ENCODE measurements at places on chromosomes 12 and 14.
A peak's percentile ranks its signal among the peaks of the same experiment; 100 is the strongest.

DNA sequence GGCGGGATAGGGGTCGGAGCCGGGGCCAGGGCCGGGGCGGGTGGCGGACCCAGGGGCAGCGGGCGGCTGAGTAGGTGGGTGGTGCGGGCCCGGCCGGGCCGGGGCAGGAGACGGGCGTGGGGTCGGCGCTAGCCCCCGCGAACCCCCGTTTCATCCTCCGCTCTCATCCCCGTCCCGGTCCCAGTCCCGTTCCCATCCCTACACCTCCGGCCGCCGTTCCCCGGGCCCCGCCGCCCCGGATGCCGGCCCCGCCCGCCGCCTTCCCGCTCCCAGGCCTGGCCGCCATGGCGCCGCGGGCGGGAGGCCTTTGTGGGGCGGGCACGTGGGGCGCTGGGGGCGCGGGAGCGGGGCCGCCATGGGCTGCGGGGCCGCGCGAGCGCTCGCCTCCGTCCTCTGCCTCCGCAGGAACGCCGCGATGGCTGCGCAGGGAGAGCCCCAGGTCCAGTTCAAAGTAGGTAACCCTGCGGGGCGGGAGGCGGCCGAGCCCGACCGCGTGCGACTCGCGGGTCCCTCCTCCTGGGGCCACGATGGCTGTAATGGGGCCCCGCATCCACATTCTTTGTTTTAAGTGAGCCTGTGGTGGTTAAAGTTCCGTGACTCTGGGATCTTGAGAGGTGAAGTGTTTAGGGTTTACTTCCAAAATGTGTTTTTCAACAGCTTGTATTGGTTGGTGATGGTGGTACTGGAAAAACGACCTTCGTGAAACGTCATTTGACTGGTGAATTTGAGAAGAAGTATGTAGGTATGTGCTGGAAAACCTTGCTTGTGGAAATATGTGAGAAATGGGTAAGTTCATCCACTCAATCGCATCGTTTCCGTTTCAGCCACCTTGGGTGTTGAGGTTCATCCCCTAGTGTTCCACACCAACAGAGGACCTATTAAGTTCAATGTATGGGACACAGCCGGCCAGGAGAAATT is 572 bp downstream of the RAN start:
- peak; percentile 42 for DNase-seq

- no peak for DNase-seq
Measured at GRCh38 chr12:95185854-95186253, 31.4 kb downstream of the FGD6 start.

DNA sequence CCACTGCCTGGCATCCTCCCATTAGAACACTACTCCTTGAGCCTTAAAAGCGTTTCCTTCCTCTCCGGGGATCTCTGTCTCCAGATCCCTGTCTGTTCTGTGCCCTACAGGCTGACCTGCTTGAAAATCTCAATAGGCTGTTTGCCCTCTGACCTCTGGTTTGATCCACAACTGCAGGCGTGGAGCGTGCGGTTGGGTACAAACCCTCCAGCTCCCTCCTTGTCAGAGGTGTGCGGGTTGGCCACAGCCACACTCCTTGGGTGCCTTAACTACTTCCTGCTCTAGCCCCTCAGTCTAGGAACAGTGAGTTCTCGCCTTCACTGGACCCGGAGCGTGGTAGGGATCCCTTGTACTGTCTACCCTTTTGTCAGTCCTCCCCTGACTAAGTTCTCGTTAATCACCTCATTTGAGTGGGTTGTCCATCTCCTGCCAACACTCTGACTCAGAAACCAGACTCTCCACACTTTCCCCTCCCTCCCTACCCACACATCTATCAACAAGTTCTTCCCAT is 33.1 kb downstream of the CMKLR1 start:
- DNase-seq = peak; percentile 77

GRCh38 chr12:70365398-70365647 is 767 bp upstream of the KCNMB4 start:
- no peak for DNase-seq

DNA sequence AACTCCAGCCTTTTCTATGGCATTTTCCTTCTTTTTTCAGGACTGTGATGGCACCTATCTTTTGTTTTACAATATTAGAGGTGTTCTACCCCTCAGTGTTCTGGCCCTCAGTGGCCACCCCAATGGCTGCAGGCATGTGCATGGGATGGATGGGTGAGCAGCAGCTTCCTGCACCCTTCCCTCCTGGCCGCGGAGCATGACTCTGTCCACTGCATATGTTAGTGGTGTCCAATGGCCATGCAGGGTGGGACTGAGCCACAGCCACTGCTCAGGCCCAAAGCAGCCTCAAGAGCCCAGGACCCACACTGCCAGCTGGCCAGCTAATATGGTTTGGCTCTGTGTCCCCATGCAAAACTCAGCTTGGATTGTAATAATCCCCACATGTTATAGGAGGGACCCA is 1032.3 kb upstream of the FBXO33 start:
- DNase-seq = no peak

DNA sequence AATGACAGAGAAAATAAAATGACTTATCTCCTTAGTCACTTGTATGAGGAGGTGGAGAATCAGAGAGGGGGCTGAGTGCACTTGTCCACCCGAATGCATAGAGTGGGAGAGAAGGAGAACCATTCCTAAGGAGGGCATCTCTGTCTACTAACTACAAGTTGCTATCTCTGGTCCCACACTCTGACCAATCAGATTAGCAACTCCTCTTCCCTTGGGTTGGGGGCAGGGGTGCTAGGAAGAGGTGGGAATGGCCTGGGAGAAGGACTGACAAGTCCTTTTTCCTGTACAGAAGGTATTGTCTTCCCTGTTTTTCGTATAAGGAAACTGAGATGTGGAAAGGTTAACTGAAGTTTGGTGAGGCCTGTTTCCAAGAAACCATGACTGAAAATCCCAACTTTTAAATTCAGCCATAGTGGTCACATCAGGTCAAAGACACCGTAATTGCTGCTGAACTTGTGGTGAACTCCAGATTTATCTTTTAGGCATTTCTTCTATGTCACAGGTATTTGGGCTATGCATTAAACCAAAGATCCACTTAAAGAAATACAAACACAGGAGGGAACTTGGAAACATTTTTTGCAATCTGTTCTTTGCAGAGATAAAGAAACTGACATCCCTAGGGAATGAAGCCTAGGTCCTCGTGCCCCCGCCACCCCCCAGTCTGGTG is 207.8 kb downstream of the CRADD start:
- DNase-seq = no peak

DNA sequence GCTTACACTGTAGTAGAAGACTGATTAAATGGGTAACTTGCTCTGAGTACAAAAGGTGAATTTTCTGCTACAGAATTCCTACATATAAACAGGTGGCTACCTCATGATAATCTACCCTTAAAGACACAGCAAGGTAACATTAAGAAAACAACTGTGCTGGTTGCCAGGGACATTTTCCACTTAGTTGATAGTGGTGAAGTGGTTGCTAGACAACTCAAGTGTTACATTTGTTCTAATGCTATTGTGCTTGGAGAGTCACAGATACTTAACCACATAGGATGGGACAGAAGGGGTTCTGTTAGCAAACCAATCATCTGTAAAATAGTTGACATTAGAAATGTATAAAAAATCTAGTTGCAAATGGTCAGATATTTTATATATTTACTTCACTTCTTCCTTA is 870.3 kb upstream of the SEL1L start:
- no peak for DNase-seq

GRCh38 chr12:42118136-42118879 is 26.4 kb downstream of the GXYLT1 start:
- no peak for DNase-seq
